Stimulated activated CD4-positive, alpha-beta T cell treated with anti-CD3 and anti-CD28 coated beads, TNF-alpha, amount 100 ng/mL, for 48 hours (primary cell): ENCODE measurements at places on chromosomes 1 and 21.

DNA sequence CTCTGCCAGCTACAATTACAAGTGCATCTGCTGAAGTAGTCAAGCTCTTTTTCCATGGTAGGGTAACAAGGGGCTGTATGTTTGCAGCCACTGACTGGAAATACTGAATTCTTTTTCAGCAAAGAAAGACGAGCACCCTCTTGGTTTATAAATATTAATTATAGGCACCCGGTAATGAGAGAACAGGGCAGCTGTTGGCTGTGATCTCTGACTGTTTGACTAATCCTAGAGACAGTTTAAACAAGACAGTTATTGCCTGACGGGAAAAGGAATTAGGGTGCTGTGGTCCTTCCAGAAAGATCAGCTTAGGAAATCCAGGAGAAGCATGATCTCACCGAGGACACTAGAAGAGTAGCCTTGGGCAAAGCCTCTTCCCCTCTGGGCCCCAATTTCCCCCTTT, 183.7 kb upstream of the ZC3H12A start:
- DNase-seq = no peak

DNA sequence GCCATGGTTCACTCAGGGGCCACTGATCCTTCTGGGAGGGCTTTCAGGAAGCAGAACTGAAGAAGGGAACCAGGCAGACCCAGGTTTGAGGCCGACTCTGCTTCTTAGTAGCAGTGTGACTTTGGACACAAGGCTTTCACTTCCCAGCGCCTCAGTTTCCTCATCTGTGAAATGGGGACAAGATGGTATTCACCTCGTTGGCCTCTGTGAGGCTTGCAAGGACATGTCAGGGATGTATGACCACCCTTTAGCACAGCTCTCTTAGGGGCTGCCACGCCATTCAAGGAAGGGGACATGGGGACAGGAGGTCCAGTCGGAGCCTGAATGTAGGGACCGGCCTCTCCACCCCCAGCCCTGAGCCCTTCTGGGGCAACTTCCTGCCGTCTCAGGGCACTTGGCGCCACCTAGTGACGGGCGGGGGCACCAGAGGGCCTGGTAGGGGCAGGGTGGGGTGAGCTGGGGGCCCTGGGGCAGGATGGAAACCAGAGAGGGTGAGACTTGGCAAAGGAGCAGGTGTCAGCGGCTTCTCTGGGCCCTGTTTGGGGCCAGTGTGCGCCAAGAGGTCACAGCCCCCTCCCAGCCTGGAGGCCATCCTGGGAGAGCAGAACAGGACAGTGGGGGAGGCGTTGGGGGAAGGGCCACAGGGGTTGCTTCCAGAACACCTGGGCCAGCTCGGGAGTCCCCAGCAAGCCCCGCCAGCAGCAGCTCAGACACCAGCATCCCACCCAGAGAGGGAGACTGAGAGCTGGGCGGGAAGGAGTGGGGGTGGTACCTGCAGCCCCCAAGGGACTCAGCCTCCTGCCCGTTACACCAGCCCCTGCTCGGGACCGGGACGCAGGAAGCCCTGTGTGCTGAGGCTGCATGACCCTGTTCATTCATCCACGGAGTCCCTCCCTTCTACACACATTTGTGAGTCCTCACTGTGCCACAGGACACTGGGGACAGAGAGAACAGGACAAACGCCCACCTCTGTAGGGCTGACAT, 102.5 kb upstream of the TARDBP start:
- peak; percentile 60 for DNase-seq

GRCh38 chr1:193105821-193106177, 585 bp upstream of the GLRX2 start:
- no peak for DNase-seq

- DNase-seq = no peak
Observed at GRCh38 chr1:193264313-193265065, 78.1 kb upstream of the B3GALT2 start.

DNA sequence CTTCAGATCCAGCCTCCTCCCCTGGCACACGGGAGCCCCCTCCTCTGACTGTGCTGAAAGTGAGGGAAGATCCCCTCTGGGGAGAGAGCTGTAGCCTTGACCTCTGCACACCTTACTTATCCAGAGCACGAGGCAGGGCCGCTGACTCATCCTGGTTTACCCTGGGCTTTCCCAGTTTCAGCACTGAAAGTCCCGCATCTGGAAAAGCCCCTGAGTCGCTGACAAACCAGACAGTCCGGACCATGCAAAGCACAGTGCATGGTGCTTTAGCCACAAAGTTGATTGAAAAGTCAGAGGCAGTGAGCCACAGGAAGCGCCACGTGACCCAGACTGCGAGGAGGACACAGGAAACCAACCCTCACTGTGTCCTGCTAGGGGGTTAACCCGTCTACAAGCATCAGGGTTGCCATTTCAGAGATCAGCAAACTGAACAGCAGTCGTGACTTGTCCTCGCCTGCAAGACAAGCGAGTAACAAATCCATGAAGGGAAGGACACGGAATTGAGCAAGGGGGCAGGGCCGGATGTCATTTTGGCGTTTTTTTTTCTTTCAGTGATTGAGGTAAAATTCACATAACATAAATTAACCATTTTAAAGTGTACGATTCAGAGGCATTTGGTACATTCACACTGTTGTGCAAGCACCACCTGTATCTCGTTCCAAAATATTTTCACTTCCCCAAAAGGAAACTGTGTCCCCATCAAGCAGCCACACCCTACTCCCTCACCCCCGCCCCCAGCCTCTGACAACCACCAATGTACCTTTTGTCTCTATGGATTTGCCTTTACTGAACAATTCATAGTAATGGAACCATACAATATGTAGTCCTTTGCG, 19.9 kb upstream of the IFNGR2 start:
- DNase-seq = peak; percentile 54

DNA sequence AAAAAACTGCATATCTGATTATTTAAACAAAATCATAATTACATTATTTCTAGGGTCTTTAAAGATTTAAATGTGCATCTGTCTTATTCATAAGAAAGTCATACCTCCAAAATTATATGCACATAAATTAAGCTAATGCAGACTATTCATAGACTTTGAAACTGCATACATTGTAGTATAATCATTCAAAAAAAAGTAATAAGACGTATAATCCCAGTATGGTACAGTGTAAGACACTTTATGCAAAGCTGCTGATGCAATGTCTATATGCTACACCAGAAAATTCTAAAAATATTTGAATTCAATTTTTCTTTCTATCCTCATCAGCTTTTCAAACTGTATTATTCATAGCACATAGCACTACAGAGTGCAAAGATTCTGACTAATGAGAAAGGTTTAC, 22.0 kb downstream of the BRINP3 start:
- no peak for DNase-seq

GRCh38 chr1:109484519-109484975, 842 bp downstream of the ATXN7L2 start:
- no peak for DNase-seq

DNA sequence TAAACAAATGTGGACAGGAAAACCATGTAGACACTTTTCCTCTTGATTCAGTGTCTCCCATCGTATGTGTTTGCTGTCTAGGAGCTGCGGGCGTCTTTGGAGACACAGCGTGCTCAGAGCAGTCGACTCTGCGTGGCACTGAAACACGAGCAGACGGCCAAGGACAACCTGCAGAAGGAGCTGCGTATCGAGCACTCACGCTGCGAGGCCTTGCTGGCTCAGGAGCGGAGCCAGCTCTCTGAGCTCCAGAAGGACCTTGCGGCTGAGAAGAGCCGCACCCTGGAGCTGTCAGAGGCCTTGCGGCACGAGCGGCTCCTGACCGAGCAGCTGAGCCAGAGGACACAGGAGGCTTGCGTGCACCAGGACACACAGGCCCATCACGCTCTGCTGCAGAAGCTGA, 27.2 kb upstream of the DIP2A start:
- DNase-seq = no peak

DNA sequence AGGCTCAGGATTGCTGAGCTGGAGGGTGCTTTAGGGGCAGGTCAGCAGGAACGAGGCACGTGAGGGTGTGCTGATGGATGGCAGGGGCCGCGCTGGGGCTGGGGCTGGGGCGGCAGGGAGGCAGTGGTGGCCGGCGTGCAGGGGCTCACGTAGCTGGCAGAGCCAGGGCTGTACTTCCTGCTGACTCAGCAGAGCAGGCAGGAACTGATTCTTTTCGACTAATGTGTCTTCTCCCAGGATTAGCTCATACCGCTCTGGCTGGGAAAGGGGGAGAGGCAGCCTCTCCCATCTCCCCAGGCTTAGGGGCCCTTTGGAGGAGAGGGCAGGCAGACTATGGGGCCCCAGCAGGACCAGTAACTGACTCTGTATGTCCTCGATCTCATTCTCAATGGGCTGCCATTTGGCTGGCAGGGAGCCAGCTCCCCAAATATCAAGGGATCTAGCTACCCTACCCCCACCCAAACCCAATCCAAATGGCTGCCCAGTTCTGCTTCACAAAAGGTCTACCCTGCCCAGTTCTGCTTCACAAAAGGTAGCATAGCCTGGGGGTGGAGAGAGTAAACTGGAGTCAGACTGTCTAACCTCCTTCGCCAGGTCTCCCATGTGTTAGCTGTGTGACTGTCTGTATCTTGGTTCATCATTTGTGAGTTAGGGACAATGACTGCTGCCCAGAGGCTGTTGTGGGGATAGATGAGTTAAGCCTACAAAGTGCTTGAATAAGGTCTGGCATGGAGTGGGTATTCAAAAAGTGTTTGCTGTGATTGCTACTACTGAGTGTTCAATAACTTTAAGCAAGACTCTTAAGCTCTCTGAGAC, 100.1 kb upstream of the SLC2A1 start:
- no peak for DNase-seq

GRCh38 chr1:53265581-53265980, 27.3 kb upstream of the MAGOH start:
- no peak for DNase-seq

GRCh38 chr1:44312399-44313196, 42.5 kb downstream of the ERI3 start:
- DNase-seq = no peak
